ENCODE measurements at places on chromosomes 11 and 22.

DNA sequence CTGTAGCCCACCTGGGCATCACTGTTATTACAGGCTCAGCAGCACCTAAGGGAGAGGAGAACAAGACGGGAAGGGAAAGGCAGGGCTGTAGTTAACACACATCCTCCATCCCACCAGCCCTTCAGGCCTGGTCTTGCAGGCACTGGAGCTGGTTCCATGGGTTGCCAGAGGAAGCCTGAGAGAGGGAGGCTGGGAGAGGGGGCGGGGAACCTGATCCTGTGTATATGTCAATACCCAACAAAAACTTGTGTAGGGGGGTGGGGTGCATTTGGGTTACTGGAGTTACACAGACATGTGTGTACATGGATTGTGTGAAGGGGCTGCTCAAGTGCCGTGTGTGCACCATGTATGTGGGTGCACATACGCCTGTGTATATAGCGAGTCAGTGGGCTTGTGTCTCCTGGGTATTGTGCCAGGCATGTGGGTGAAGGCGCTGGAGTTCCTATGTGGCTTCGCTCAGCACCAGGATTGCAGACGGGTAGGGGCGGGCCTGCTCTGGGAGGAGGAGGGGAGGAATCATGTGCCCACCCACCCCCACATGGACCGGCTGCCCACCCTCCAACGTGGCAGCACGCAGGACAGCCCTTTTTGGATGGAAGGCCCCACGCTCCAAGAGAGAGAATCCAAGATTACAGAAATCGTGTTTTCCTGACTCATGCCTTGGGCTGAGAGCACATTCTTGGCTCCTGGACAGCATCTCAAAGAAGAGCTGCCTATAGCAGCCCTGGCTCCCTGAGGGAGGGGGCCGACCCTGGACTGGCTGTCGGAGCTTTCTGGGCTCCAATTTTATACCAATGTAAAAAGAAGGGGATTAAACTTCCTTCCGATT lies 4.2 kb upstream of the SERPINH1 start:
- DNase-seq, result no peak

GRCh38 chr11:119843877-119844276 lies 114.9 kb upstream of the NECTIN1 start:
- no peak for DNase-seq

GRCh38 chr22:39457556-39458443 lies 988 bp downstream of the MGAT3 start:
- no peak for DNase-seq

GRCh38 chr11:199004-199581 lies 6.2 kb downstream of the SCGB1C1 start:
- DNase-seq, result peak; percentile 4

DNA sequence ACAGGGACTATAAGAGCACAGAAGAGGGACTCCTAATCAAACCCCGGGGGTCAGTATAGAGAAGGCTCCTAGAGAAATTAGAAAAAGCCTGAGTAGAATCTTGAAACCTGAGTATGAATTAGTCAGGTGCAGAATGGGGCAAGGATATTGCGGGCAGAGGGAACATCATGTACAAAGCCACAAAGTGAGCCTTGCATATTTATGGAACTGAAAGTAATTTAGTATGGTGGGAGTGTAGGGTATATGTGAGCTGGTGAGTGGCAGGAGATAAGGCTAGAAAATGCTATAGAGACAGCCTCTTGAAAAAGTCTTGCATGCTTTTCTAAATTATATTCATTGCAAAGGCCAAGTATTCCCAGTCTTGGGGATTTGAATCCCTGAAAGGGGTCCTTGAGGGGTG lies 93.7 kb downstream of the STIM1 start:
- DNase-seq, result peak; percentile 48

- DNase-seq, result no peak
These were observed 7.8 kb upstream of the RBM4B start for GRCh38 chr11:66685276-66686099.

DNA sequence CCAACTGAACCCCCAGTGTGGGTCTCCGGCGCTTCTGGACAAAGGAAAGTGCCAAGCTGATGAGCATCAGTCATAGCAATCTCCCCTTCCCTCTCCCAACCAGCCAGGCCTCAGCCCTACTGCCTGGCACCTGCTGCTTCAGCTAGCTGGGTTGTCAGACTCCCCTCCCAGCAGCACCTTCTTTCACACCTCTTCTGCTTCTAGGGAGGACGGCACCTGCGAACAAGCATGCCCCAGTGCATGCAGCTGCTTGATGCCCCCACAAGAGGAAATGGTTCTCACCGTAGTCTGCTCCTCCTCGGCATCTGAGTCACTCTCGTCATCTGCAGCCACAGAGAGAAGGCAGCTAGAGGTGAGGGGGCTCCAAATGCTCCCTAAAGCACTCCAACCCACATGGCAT lies 25.4 kb downstream of the THOC5 start:
- no peak for DNase-seq

DNA sequence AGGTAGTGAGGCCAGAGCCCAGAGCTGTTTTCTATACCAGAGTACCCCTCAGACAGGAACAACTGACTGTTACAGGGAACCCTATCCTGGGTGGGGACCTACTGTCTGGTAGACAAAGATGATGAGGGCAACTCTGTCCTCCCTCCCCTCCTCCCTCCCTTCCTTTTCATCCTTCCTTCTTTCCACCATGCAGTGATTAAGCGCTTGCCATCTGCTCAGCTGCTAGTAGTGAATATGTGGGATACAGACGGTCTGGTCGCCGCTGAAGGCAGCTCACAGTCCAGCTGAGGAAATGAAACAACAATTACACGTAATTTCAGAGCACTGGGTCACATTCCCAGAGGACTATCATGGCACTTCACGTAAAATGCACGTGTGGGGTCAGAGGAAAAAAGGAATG lies 597.1 kb downstream of the BUD13 start:
- no peak for DNase-seq

DNA sequence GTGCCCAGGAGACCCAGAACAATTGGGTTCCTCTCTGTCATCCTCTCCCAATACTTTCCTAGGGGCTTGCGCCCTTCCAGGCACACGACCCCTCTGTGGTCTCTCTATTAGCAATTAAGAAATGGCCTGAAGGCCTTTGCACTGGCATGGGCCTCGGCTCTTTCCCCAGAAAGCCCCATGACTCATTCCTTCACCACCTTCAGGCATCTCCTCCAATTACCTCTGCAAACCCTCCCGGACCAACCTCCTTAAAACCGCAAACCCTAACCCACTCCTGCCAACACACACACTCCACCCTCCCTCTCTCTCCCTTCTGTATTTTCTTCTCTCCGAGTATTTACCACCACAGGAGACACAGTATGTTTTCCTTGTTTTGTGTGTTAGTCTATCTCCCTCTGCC lies 36.7 kb downstream of the LARGE1 start:
- DNase-seq, result no peak
